ENCODE measurements at places on chromosomes 5 and 9.

GRCh38 chr9:22008717-22009505 is at the start of gene CDKN2B:
Gene CDKN2B (minus strand): TSS chr9:22009305. CDS start chr9:22008953, 352 bp downstream.
- DNase-seq = peak; percentile 92

DNA sequence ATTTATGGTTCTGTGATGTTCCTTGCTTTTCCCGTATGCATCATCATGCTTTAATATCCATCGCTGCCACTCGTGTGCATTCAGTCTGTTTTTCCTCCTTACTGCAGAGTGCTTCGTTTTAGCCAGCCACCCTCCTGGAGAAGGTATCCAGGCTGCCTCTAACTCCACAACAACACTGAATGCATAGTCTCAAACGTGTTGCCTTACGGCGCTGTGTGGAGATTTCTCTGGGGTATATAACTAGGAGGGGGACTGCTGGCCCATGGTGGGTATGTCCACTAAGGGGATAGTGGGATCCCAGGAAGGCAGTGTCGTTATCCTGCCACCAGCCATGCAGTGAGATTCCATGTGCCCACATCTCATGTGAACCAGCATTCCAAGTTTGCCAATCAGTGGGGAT is 16.4 kb downstream of the BTNL9 start:
- no peak for DNase-seq

DNA sequence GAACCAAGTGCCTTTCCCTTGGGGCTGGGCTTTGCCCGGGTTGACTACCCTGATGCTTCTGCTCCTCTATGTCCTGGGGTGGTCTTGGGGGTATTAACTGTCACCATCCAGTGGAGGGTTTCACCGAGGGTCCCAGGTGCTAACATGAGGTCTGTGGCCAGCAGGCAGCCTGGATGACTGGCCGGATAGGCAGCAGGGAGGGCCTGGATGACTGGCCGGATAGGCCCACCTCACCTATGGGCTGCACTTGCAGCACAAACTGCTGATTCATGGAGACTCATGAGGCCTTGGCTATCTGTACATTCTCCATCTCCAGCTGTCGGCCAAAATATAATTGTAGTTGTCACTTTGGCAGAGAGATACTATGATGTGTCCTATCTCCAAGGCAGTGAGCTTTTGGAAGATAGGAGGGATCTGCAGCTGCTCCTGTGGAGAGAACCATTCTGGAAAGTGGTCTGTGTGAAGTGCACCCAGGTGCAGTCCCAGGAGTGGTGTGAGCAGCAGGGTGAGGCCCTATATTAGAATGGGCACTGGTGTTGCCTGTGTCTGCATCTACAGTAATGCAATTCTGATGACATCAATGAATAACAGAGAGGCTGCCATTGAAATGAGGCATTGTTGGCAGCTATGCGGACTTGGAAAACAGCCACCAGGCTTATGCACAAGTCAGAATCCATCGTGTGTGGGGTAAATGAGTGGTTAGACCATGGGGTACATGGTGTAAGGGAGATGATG is 26.3 kb upstream of the CDKN2AIPNL start:
- DNase-seq = no peak

DNA sequence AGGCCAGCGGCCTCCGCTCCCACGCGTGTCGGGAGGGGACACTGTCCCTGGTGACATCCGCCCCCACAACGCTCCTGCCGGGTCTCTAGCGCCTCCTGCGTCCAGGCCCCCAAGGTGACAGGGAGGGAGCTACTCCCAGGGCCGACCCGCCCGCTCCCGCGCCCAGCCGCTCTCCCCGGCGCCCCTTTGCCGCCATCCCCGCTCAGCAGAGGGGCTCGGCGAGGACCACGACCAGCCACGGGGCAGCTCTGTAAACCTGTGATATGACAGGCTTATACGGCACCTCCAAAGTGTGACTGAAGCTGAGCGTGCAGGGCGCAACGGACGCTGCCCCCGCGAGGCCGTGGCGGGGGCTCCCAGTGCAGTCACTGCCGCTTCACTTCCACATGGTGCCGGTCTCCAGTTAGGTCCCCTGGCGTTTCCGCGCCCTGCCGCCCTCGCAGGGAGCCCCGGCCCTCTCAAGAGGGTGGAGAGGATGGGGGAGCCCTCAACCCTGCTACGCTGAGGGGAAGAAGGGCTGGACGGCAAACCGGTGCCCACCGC is 978 bp upstream of the ADCY2 start:
- no peak for DNase-seq

- DNase-seq = no peak
Measured at GRCh38 chr9:132201139-132201538, 39.3 kb downstream of the NTNG2 start.

GRCh38 chr5:131252824-131253171 is 11.1 kb upstream of the CDC42SE2 start:
- no peak for DNase-seq

- no peak for DNase-seq
Measured at GRCh38 chr9:124880501-124880900, 18.6 kb downstream of the ARPC5L start.

DNA sequence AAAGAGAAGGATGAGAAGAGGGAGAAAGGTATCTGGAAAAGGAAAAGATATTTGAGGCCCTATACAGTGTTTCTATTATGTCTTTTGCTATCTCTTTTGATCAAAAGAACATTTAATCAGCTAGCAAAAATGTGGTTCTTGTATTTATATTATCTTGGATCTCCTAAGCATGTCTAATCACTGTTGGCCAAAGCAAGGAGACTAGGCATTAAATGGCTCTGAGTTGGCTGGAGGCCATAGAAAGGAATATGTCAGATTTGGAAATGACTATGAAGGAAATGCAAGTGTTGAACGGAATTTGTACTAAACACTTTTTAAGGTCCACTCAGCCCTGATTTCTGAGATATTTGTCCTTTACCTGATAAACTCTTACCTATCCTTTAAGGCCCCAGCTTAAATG is 22.4 kb upstream of the THG1L start:
- no peak for DNase-seq

DNA sequence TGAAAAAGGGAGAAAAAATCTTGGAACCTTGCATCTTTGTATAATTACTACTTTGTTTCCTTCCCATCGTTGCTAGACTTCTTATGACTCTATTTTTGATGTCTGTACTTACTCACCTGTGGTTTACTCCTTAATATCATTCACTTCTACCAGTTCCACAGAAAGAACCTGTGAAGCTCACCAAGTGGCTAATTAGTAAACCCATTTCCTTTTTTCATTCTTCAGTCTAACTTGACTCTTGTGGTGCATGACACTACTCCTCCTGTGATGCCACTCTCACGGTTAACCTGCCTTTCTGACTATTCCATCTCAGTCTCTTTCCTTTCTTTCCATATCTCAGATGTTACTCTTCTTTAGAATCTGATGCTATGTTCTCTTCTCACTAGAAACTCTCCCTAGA is 14.6 kb downstream of the RECK start:
- no peak for DNase-seq

DNA sequence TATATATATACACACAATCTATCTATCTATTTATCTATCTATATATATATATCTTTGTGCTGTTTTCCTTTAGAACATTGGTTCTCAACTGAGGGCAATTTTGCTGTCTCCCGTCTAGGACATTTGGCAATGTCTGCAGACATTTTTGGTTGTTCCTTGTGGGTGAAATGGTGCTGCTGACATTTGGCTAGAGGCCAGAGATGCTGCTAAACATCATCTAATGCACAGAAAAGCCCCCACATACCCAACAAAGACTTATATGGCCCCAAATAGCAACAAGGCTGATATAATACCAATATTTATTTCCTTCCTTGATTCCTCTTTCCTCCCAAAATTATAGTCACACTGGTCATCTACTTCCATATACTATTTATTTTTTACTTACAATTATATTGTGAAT is 197.5 kb downstream of the TRPM3 start:
- no peak for DNase-seq

DNA sequence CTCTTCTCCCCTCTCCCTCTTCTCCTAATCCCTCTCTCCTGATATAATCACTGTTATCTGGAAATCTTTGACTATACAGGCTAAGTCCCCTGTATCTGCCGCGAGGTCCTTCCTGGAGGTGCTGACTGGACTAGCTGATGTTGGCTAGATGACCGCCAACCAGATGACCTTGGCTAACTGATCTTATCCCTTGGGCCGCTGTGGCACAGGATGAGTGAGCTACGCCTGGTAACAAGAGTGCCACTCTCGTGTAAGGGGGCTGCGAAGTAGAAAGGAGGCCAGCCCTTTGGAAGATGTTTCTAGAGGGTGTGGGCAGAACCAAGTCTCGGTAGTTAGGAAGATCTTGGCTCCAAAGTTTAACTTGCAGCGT is 345 bp upstream of the PRRC1 start:
- no peak for DNase-seq

GRCh38 chr5:113057557-113057984 is 81.0 kb downstream of the DCP2 start:
- DNase-seq = no peak

DNA sequence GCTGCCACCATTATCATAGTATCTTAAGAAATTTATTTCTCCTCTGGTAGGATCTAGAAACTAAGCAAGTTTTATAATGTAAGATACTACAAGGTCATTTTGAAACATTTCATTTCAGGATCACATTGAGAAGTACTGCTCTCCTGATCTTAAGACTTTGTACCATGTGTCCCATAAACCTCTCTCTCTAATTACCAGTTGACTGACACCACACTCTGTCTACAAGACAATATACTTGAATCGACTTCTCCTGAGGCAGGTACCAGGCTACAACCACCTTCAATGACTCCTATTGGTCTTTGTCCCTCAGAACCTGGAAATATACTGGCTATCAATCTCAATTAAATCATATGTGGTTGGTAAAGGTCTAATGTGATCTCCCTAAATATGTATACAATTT is 597.0 kb downstream of the PTPRD start:
- no peak for DNase-seq

DNA sequence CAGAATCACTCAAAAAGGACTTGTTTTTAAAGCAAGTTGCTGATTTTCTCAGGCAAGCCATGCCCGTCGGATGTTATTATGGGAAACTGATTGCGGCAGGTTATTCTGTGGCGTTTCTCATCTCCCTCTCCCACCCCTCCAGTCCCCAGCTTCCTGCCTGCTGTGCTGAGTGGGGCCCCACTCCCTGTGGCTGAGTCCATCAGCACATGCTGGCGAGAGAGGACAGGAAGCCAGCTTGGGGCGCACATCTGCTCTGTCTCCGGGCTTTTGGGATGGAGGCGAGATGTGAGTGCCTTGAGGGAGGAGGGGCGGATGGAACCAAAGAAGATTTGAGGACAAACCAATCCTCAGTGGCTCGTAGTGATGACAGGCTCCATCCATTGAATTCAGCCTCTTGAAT is 108.0 kb downstream of the DAPK1 start:
- DNase-seq = no peak

- DNase-seq = no peak
Measured at GRCh38 chr9:136975644-136976043, 1.7 kb upstream of the PTGDS start.

DNA sequence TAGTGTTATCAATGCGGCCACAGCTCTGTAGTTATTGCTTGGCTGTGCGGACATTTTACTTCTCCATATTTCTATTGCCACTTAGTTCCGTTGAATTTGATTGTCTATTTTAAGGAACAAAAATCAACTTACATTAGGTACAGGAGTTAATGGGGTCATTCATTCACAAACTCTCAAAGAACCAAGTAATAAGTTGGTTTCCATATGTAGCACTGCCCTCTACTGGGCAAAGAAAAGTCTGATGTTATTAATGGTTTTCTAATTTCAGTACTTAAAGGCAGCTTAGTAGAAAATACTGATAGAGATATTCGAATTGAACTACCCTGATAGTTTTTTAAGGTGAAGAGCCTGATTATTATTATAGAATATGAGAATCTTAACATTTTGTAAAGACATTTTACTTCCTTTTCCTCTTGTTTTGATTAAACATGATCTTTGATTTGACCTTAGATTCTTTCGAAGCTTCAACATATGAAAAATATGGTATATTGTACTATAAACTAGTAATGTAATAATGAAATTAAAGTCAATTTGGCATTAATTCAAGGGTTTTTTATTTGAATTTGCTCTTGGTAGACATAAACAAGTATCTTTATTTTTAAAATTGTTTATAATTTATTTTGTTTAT is 119.5 kb upstream of the CTNND2 start:
- DNase-seq = no peak

GRCh38 chr9:124871156-124871561 is 9.2 kb downstream of the ARPC5L start:
- DNase-seq = no peak
